Nephron progenitor cell (in vitro differentiated cells): ENCODE measurements at places on chromosomes 6 and 20.

DNA sequence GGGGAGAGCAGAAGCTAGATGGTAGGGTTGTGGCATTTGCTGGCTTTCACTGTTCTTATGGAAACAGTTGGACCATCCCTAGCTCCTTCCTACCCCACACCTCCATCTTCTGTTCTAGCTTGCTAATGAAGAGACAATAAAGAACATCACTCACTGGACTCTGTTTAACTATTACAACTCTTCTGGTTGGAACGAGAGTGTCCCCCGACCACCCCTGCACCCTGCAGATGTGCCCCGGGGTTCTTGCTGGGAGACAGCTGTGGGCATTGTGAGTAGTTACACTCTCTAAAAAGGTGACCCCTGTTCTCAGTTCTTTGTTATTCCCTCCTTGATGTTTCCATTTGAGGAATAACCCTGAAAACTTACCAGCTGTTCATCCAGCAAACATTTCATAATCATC, 40.4 kb upstream of the NOP56 start:
- no peak for DNase-seq

DNA sequence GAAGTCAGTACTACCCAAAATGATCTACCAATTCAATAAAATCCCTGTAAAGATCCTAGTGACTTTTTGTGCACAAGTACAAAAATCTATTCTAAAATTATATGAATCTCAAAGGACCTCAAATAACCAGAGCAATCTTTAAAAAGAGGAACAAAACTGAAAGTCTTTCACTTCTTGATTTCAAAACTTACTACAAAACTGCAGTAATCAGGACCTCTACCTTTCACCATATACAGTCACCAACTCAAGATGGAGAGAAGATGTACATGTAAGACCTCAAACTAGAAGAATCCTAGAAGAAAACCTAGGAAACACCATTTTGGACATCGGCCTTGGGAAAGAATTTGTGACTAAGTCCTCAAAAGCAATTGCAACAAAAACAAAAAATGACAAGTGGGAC, 109.5 kb upstream of the CD93 start:
- DNase-seq, result no peak

GRCh38 chr6:51077821-51078518, 259.3 kb downstream of the TFAP2B start:
- DNase-seq, result peak; percentile 6

DNA sequence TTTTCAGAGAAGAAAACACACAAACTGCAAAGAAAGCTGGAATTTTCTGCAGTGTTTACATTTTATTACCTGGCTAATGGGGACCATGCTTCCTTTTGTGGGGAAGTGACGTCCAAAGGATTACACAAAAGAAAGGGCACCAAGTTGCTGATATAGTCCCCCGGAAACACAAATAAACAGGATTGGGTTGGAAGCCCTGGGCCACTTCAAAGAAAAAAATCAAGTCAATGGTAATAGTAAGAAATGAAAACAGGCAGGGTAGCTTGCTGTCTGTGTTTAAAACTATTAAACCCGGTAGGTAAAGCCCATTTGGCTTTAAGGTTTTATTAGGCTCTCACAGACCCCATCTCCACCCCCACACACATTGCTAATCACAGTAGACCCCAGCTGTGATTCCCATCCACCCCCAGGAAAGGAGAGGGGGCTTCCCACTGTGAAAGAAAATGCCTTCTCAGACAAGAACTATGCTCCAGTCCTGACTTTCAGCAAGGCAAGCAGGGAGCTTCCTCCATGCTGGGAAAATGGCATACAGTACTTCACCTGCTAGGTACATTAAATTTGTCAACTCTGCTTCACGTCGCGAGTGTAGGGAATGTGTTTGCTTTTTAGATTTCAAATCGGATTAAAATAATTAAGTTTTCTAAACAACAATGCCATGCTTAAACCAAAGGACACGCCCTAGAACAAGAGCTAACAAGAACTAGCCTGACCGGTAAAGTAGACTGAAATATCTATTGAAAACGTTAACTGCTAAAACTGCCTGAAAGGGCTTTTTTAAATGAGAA, 1.1 kb downstream of the PERP start:
- no peak for DNase-seq

DNA sequence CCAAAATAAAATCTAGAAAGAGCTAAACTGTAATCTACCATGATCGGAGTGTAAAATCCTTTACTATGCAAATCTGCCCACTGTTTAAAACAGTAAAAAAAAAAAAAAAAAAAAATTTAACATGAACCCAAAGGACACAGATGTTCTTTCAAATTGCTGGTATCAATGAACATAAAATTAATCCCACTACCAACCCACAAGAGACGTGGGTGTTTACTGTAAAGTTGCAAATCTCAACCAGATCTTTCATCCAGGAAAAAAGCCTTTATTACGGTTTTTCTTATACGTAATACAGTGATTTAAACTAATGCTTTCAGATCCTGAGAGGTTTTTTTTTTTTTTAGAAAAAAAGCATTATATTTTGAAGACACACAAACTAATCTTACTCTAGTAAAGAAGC, 2.5 kb downstream of the CDK19 start:
- DNase-seq, result no peak
